Right kidney (tissue), 9 donors: ENCODE measurements at places on chromosomes 13 and 19.

- DNase-seq = peak; percentile 39
Observed at GRCh38 chr19:28394725-28395124, 818.2 kb downstream of the UQCRFS1 start.

DNA sequence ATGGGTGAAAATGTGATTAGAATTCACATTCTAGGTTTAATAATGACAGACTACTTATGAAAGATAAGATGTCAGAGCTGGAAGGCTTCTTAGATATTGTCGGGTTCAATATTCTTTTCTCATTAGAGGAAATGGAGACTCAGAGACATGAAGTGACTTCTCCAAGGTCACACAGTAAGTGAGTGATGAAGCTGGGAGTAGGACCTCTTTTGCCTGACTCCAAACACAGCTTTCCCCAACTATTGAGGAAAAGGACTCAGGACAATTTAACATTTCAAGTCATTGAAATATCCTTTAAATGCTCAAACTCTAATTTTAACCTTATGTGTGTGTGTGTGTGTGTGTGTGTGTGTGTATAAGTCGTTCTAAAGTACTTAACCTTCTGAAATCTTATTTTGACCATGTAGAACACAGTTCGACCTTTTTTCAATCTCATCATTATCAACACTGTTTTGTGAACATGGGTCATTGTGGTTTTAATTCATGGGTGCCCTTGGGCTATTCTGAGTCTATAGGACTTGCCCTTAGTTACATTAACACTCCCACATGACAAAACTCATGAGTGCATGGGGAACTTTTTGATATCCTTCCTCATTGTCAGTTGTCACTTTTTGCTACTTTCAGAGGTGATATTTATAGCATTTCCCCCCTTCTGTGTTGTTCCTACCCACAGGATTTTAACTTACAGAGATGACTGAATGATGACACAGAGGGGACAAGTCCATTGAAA is 53.0 kb downstream of the LRCH1 start:
- no peak for DNase-seq

GRCh38 chr13:82412749-82413148 is 1469.5 kb downstream of the SLITRK1 start:
- DNase-seq = no peak

DNA sequence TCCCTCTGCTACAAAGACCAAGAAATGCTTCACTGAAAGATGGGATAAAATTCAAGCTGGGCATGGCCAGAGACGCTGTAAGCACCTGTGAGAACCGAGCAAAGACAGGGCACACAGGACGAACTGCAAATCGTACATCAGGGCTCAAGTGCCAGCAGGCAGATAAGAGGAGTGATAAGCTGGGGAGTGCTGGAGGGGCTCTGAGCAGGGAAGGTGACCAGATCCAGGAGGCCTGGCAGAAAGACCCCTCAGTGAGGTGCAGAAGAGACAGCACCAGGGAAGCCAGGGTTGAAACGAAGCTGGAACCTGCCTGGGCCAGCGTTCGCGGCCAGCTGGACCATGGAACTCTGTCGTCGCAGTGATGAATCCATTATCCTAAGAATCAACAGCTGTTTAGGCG is 10.2 kb downstream of the RAB20 start:
- DNase-seq = no peak

GRCh38 chr13:21478881-21479808 is 20.0 kb upstream of the ZDHHC20 start:
- peak; percentile 35 for DNase-seq

DNA sequence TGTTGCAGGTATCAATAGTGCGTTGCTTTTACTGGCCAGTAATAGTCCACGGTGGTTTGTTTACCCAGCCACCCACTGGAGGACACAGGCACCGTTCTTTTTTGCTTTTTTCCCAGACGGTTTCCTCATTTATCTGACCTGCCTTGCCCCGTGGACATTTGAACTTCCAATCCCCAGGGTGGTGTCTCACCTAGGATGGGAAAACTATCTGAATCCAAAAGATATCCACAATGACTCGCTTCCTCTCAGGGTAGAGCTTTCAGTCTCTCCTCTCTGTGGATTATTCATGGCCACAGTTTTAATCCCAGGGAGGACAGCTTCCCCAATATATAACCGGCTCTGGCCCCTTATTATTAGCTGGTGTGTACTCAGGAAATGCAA is 170.8 kb downstream of the FOXO1 start:
- no peak for DNase-seq

GRCh38 chr19:15180451-15181390 is 20.1 kb downstream of the NOTCH3 start:
- peak; percentile 50 for DNase-seq

- no peak for DNase-seq
Observed at GRCh38 chr13:92221916-92222315, 823.5 kb downstream of the GPC5 start.

DNA sequence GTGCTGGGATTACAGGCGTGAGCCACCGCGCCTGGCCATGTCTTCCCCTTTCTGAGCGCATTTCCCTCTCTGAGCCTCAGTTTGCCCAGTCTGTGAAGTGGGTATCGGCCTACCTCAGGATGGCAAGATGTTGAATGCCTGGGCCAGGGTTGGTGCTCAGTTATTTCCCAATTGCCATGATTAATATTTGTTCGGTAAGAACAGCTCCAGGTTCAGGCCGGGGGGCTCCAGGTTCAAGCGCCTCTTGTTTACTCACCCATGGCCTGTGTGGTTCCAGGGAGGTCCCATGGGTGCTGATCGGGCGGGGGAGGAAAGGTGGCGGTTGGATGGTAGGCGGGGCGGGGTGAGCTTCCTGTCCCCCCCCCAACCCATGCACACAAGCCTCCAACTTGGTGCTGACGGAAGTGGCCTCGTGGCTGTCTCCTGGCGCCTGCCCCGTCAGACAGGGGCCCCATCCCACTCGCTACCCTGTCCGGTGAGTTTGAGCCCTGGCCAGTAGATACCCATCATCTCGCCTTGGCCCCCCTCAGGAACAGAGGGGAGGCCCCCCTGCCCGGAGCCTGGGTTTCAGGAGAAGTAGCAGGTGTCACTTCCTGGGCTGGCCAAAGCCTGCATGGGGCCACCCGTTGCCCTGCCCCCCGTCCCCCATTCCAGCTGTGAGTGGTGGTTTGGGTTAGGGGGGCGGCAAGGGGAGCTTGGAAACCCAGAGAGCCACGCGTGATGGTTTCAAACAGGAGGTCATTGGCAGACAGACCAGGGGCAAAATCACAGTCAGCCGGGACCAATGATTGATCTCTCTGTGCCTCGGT is at the start of gene FCHO1:
FCHO1 (plus strand) TSS at position 375 of the 809 bp plus-strand sequence. CDS start 3,688 bp downstream, outside the sequence.
- no peak for DNase-seq

- no peak for DNase-seq
Observed at GRCh38 chr13:25616674-25617073, 244.9 kb downstream of the ATP8A2 start.

- DNase-seq = no peak
Observed at GRCh38 chr19:6587998-6588507, 2.9 kb downstream of the CD70 start.

- DNase-seq = no peak
Observed at GRCh38 chr19:55584871-55585270, 4.2 kb upstream of the ZNF579 start.

GRCh38 chr13:64438084-64438483 is 2792.1 kb downstream of the PCDH9 start:
- DNase-seq = no peak

DNA sequence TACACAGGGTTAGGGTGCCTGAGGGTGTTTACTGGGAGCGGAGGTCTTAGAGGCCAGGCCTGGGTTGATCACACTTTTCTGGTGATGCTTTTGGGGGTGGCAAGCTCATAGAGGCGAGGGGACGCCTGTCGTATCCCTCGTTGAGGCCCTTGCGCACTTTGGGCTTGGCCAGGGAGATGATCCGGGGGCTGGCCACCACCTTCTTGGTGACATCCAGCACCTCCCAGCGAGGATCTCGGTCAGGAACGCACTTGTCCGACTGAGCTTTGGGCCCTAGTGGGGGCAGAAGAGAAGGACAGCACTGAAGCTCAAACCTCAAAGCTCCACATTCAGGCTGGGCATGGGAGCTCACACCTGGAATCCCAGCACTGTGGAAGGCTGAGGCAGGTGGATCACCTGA is 17.6 kb upstream of the MIER2 start:
- DNase-seq = no peak

DNA sequence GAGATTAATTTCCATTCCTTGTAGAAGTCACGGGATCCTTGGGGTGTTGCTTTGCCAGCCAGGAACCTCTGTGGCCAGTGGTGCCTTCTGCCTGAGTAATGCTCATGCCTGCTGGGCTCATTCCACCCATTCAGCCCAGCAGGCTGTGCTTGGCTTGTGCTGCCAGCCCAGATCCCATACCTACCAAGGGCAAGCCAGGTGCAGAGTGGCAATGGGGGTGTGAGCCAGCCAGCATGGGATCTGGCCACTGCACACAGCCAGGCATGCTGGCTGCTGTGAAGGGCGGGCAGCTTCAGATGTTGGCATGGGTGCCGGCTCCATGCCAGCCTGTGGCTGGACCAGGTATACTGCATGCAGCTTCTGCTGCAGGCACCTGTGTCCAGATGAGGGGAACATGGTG is 42.5 kb downstream of the WDFY2 start:
- DNase-seq = no peak

GRCh38 chr19:35436477-35437405 is 11.3 kb upstream of the FFAR2 start:
- DNase-seq = peak; percentile 33

DNA sequence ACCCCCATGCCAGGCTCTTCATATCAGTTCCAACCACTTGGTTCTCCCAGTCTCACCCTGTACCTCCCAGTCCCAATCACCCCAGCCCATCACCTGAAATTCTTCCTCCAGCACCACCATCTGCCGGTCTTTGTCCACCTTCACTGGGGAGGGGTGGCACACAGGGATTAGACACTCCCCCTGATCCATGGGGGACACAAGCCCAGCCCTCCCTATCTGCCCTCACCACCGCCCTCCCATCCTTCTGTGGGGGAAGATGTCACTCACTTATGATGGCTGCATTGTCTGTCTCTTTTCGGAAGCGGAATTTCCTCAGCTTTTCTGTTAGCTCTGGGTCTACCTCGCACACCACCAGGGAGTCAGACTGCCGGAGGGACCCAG is 685 bp downstream of the GMFG start:
- DNase-seq = no peak

DNA sequence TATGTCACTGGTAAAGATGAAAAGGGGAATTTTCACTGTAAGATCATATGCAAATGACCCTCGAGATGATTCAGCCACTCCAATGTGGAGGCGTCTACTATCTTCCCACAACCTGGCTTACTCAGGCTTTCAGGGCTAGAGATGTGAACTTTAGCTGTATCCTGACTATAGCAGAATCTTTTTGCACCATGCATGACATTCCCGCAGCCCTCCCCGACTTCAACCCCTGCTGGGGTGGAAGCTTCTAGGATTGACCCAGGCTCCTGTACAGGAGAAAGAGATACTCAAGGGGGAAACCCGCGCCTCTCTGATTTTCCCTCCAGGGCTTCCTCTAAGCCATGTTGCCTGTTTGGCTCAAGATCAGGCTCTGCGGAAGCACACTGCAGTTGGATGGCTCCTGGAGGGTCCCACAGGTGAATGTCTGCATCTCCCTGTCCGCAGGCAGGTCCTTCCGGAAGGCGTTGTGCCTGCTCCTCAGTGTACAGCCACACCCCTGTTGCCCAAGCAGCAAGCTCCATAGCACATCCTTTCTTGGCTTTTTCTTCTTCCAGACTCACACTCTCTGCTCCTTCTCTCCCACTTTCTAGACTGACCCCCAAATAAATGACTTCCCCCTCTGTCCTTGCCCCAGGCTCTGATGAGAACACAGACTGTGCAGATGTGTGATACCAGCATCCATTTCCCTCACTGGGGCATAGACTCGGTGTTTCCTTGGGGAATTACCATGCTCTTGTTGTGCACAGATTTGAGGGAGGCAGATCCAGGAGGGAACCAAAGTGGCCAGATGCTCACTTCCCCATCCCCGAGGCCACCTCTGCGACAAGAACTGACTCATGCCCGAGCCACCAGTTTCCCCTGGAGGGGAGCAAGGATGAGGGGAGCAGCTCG is 29.1 kb upstream of the POP4 start:
- no peak for DNase-seq

DNA sequence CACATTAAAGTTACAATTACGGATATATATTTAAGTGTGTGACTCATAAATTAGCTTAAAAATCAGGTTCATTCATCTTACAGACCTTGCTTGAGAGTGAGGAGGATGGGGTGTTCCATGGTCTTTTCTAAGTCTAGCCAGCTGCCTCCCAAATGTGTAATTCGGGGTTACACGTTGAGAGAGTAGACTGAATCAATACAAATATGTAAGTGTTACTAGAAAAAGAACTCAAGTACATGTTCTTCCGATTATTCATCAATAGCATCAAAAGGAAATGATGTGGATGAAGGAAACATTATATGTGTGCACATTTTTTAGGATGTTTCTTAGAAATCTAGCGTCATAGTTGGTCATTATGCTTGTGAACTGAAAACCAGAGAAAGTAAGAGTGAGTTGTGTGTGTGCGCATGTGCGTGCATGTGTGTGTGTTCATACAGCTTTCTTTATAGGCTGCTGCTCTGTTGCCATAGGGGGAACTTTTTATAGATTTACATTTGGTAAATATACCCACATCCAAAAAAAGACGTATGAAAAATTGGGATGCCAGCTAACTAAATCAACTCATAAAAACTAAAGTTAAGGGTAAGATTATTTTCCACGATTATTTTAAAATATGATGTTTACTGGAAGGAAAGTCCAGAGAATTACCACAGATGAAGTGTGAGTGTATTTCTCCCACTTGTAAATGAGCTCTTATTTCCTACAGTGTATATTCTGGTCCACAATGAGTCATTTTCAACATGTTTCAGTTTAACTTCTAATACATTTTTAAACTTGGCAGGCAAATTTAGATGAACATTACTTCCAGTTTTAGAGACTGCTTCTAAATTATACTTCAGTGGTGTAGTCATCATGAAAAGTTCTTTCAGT is 82.4 kb downstream of the PIBF1 start:
- no peak for DNase-seq

- peak; percentile 32 for DNase-seq
Observed at GRCh38 chr19:15288146-15288963, 44.0 kb downstream of the BRD4 start.

- no peak for DNase-seq
Observed at GRCh38 chr19:50894478-50895356, 16.5 kb downstream of the KLK4 start.

GRCh38 chr13:39597838-39598237 is 5.2 kb downstream of the LHFPL6 start:
- no peak for DNase-seq

DNA sequence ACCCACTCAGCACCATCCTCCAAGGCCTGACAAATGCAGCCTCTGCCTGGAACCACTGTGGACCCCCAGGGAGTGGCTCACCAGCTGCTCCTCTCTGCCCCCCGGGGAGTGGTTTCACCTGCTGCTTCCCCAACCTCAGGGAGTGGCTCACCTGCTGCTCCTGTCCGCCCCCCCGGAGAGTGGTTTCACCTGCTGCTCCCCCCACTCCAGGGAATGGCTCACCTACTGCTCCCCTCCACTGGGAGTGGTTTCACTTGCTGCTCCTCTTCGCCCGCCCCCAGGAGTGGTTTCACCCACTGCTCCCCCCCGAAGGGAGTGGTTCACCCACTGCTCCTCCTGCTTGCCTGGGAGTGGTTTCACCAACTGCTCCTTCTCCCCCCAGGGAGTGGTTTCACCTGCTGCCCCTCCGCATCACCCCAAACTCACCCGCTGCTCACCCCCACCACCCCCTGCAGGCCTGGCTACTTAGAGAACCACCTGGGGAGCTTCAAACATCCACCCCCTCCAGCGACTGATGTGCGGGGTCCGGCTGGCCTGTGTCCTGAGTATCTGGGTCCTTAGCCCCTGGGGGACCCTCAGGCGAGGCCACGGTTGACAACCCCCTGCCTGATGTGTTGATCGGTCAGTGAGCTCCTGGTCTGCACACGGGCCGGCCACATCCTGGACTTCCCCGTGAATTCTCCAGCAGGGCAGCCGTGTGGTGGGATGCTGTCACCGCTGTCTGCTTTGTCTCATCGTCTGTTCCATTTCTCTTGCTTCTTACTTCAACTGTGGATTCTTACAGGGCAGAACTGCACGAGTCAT is 14.6 kb upstream of the TMEM255B start:
- DNase-seq = no peak
